ENCODE measurements at places on chromosomes 4 and X. TPM values are rescaled to one million over a fixed set of nuclear protein-coding genes. Genes with fewer than 3 reads are reported as not detected.

- DNase-seq: no peak
These were observed 107.6 kb downstream of the DLG3 start for GRCh38 chrX:70552130-70552704.

GRCh38 chr4:181261279-181261678, 981.9 kb upstream of the TENM3 start:
- no peak for DNase-seq

DNA sequence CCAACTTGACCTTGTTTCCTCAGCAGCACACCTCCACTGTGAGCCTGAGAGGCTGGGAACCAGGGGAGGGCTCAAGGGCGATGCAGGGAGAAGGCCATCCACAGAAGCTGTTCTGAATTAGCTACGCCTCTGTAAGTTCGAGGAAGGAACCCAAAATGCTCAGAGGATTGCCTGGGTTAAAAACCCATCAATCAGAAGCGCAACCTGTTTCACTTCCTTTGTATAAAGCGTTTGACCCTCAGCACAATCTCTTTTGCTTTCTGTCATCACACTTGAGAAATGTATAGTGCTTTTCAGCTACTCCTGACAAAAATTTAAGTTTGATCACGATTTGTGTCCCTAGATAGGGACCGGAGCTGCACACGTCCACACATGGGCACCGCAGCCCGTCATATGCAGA, 48.0 kb upstream of the MAP3K15 start:
- DNase-seq: no peak

DNA sequence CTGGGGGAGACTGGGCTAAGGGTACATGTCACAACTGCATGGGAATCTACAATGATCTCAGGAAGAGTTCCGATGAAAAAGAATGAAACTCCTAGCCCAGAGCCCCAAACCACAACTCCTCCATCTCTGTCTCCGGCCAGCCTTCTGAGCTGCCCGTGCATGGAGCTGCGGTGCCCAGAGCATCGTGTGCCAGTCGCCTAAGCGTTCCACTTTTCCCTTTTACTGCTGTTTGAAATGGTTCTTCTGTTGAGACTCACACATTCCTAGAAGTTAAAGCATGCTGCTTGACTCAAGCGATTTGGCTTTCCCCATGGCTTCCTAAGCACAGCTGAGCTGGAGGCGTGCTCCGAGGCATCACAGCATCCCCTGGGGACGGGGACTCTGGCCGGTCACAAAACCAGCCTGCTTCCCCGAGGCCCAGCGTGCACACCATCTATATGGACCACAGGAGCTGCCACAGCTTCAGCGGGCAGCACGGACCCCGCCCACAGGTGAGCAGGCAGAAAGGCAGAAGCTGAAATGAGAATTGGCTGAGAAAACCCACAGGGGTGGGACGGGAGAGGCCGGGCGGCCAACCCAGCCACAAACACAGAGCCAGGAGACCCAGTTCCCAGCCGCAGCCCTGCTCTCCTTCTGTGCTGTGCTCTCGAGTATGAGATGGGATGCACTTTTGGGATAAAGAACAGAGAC, 5.0 kb downstream of the CCNQ start:
- DNase-seq: no peak

DNA sequence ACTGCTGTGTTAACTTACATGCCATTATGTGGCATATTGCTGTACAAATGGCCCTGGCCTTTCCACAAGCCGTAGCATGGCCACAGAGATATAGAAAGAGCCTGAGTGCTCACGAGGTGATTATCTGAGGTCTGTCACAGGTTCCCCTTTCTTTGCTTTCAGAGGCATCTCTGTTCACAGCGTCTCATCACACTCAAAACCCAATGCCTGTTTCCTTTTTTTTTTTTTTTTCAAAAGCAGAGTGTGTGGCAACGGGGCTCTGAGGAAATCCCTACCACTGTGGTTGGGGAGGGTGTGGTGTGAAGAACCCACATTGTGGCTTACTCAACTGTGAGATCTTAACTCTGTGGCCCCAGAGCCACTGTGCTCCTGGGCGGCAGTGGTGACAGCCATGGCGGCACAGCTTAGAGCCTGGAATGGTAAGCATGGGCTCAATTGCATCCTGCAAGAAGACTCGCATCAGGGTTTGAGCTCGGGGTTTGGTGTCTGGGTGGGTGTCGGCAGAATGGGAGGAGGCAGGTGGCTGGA, 30.8 kb downstream of the RTL5 start:
- DNase-seq: no peak

DNA sequence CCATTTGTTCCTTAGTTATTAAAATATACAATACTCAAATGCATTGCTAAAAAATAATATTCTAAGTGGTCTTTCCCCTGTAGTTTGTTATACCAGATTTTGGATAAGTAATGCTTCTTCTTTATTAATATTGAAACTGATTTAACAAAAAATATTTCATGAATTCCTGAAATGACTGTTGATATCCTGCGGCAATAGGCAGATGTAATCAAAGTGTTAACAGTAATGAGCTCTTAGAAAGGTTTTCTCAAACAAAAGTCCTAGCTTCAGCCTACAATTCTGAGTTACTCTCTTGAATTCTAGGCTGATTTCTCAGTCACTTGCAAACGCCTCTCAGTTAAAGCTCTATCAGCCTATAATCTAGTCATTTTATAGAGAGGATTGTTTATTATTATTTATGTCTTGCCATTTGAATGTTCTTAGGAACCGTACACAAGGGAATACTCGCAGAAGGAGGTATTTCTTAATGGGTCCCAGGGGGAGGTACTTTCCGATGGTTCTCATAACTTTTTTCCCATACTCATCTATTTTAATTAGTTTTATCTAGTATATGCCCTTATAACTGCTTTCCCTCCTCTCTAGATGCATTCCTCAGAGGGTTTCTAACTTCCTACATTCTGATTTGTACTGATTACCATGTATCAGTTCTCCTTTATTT, 96.8 kb downstream of the FNIP2 start:
- no peak for DNase-seq

DNA sequence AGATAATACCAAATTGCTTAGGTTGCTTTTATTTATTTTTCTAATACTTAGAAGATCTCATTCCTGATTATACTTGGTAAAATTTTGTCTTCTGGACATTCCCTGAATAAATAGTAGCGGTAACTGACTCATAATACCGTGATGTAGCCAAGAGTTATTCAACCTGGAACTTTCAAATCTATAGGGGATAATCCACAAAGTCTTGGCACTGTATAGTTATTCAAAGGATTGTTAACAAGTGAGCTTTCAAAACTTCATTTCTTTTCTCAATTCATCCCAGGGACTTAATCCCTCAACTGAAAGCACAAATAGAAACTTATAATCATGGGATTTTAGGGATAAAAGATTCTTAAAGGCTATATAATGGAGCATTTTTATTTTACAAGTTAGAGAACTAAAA, 1383.3 kb downstream of the FAM133A start:
- no peak for DNase-seq

GRCh38 chrX:3407121-3407520, 60.7 kb upstream of the MXRA5 start:
- no peak for DNase-seq

- DNase-seq: no peak
These were observed 34.4 kb upstream of the ACSL1 start for GRCh38 chr4:184860018-184860779.

- DNase-seq: no peak
These were observed 67.2 kb downstream of the SLIT2 start for GRCh38 chr4:20318909-20319277.

DNA sequence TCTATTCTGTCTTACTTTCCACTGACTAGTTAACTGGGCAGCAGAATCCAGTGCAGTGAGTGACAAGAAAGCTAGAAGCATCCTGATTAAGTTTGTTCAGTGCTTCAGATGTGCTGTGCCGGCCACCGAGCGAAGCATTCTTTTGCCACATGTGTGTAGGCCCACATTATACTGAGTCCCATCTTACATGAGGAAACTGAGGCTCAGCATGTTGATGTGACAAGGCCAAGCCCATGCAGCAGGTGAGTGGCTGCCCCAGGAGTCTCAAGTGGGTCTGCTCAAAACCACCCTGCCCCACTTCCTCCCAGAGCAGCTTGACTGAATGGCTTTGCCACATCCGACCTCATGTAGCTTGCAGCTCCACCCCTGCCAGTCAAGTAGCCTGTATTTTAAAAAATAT, 50.5 kb downstream of the RHOH start:
- no peak for DNase-seq

GRCh38 chrX:39652336-39652735, 445.4 kb downstream of the BCOR start:
- no peak for DNase-seq

DNA sequence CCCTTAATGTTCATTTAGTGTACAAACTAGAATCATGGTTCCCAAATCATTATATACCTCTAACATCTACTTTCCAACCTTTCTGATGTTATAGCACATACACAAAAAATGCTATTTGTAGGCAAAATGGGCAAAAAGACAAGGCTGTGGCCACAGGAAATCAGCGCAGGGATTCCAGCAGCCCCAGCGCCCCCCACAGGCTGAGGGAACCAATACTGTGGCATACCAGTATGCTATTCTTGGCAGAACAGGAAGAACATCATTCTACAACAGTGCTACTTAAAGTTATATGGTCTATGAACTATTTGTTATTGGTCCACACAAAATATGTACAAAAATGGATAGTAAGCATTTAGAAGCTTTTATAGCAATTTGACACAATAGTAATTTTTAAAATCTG, 25.3 kb downstream of the STEEP1 start:
- no peak for DNase-seq

DNA sequence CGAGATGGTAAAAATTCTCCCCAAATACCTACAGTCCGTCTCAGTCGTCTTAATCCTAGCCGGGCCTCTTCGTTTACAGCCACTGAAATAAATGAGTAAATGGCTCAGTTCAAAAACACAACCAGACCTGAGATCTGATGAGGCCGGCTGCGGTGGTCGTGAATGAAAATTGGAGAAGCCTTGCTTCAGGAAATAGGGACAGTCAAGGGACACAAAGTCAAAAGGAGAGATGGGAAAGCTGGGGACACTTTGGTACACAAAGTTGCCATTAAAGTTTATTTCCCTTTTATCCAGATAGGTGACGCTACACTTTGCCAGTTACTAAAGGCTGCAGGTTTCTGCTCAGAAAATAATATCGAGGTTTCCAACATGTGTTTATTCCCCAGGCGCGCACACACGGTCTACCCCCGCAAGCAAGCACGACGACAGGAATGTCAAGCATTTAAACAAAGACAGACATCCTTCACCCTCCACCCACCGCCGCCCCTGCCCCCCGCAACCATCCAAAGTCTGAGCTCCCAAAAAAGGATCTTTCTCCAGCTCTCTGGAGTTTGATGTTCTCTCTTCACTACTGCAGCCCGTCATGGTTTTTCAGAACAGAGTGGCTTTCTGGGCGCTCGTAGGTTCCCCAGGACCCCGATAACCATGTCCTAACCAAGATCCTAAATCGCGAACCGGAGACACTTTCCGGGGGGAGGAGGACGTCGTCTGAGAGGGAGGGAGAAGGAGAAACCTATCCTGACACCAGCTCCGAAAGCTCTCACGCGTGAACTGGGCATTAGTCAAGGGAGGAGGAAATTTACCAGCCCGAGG, 1.3 kb upstream of the PCDH7 start:
- DNase-seq: no peak

DNA sequence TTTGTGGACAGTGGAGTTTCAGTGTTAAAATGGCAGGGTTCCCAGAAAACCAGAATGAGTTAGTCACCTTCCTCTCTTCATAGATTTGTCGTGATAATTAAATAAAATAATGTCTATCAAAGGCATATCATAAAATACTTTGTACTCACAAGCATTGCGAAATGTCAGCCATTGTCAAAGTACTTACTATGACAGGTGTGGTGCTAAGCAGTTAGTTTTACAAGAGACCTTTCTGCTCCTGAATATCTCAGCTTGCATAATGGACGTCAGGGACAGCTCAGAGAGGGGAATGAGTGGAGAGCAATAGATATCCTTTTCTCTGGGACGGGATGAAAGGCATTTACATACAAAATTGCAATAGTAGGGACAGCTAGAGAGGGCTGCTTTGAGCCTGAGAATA, 560.9 kb downstream of the KCNIP4 start:
- no peak for DNase-seq

CLDN22 gene
- total RNA-seq: 1.0 TPM

ITGB1BP2 gene
- 15.9 TPM for total RNA-seq

SCRG1 gene
- total RNA-seq: 1.8 TPM

SLC16A2 gene
- 4.4 TPM for total RNA-seq

Measured in uterus (tissue), 4 donors.